Calu3 (cell line): ENCODE measurements at places on chromosomes 13 and 19. TPM values are rescaled to one million over a fixed set of nuclear protein-coding genes. Genes with fewer than 3 reads are reported as not detected.

DNA sequence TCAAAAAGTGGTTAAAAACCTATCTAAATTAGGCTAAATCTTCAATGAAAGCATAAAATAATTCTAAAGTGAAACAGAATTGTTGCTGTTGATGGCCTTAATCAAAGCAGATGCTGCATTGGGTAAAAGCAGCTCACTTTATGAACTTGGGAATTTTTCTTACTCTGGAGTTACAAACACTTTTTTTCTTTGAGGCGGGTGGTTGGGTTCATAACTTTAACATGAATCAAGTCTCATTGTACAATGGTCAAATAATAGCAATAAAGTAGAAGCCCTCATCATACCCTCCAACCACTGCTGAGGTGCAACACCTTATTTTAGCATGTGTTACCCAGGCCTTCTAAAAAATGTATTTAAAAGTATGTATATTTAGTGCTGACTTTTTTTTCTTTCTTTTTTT lies 29.1 kb downstream of the NUP58 start:
- H3K27ac ChIP-seq = no peak overlapping the region
- H3K4me1 ChIP-seq = no peaks in the 10 kb centered on the region
- H3K36me3 ChIP-seq = peaks cover 19% of the 10 kb centered on the region
- no peaks in the 10 kb centered on the region for H3K27me3 ChIP-seq

DNA sequence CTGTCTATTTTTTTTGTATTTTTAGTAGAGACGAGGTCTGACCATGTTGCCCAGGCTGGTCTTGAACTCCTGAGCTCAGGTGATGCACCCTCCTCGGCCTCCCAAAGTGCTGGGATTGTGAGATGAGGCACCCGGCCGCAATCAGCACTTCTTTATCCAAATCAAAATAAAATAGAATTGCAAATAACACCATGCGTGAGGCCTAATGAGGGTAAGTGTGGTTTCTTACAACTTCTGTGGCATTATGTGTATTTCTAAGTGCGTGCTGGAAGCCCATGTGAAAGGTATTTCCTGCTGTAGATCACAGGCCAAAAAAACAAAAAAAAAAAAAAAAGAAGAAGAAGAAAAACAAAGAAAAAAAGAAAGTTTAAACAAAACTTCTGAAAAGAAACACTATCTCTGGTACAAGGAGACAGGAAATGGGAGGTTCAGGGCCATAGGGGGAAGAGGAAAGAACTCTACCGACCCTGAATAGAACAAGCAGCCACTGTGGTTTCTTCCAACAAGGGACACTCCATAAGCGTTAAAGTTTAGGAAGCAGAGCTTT lies 3.0 kb upstream of the GRAMD1A start:
- no peaks in the 10 kb centered on the region for H3K27me3 ChIP-seq
- H3K27ac ChIP-seq = no peak overlapping the region
- DNase-seq = no peak
- no peak overlapping the region for H3K4me3 ChIP-seq

The ZSCAN1 gene
- not detected in 2 replicates for total RNA-seq

The PPP1R37 gene
- total RNA-seq = 45.7 and 59.7 TPM in 2 replicates

GRCh38 chr13:25286308-25286968 lies 850 bp downstream of the MTMR6 start:
- H3K27me3 ChIP-seq = no peaks in the 10 kb centered on the region
- H3K27ac ChIP-seq = peak overlapping the region; percentile 95
- no peaks in the 10 kb centered on the region for H3K4me1 ChIP-seq
- H3K4me3 ChIP-seq = peak overlapping the region; percentile 95
- DNase-seq = no peak
